Activated naive CD4-positive, alpha-beta T cell treated with anti-CD3 and anti-CD28 coated beads for 36 hours (primary cell): ENCODE measurements at places on chromosomes 3 and 15.

GRCh38 chr15:67105991-67106763 lies 40.8 kb downstream of the SMAD3 start:
- DNase-seq, result no peak

DNA sequence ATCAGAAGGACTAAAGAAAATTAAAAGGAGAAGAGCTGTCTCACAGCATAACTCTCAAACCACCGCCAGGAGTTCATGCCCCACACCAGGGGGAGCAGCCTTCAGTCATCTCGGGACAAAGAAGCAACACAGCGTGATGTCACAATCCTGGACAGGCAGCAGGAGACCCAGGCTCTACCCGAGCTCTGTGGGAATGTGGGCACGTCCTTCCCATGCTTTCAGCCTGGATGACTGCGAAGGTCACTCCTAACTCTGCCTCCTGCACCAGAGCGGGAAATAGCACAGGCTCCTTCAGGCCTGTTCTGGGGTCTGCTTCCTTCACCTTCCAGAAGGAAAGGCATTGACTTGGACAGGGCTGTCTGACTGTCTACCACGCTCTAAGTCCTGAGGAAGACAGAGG lies 31.3 kb downstream of the NOX5 start:
- DNase-seq, result no peak

DNA sequence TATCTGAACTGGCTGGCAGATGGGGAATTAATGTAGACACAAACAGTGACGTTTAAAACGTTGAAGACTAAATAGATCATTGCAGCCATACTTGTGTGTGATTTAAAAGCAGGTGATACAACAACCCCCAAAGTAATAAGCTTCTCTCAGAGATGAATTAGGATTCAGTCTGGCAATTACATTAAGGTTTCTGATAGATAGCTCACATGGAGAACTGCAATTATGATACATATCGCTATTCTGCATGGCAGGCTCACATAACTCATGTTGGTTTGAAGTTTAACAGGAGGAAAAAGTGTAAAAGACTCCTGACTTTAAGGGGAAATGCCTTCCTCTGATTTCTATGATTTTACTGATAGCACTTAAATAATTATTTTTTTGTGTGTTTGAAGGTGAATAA lies 196.9 kb downstream of the CLSTN2 start:
- no peak for DNase-seq

GRCh38 chr15:59738676-59739075 lies 49.6 kb upstream of the BNIP2 start:
- no peak for DNase-seq

DNA sequence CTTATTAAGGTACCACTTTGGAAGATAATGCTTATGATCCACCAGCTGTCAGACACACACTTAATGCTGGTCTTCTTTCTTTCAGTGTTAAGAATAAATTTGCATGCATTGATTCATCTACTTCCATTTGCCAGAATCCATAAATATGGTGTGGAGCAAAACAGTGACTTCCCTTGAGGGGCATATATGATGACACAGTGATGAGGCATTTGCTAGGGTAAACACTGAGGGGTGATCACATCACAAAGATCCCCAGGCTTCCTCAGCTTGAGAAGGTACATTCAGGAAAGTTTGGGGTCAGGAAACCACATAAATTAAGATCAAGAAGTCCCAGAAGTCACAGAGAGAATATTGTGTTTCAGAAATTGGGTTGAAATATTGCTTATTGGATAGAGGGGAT lies 9.9 kb upstream of the ZBED2 start:
- DNase-seq, result peak; percentile 53

- DNase-seq, result peak; percentile 30
Measured at GRCh38 chr3:49869525-49870126, at the start of gene CAMKV. Gene CAMKV (minus strand): TSS chr3:49869906. CDS start chr3:49862388, 7,518 bp downstream.

GRCh38 chr3:14564741-14565140 lies 24.6 kb upstream of the GRIP2 start:
- DNase-seq, result no peak

GRCh38 chr3:52171514-52172261 lies 17.5 kb upstream of the POC1A start:
- DNase-seq, result no peak

- DNase-seq, result no peak
Measured at GRCh38 chr3:111971533-111972130, 7.2 kb upstream of the ABHD10 start.

- DNase-seq, result peak; percentile 7
Measured at GRCh38 chr15:51382787-51383186, 41.3 kb downstream of the GLDN start.

GRCh38 chr15:92906563-92907081 lies 6.5 kb downstream of the CHD2 start:
- peak; percentile 76 for DNase-seq

DNA sequence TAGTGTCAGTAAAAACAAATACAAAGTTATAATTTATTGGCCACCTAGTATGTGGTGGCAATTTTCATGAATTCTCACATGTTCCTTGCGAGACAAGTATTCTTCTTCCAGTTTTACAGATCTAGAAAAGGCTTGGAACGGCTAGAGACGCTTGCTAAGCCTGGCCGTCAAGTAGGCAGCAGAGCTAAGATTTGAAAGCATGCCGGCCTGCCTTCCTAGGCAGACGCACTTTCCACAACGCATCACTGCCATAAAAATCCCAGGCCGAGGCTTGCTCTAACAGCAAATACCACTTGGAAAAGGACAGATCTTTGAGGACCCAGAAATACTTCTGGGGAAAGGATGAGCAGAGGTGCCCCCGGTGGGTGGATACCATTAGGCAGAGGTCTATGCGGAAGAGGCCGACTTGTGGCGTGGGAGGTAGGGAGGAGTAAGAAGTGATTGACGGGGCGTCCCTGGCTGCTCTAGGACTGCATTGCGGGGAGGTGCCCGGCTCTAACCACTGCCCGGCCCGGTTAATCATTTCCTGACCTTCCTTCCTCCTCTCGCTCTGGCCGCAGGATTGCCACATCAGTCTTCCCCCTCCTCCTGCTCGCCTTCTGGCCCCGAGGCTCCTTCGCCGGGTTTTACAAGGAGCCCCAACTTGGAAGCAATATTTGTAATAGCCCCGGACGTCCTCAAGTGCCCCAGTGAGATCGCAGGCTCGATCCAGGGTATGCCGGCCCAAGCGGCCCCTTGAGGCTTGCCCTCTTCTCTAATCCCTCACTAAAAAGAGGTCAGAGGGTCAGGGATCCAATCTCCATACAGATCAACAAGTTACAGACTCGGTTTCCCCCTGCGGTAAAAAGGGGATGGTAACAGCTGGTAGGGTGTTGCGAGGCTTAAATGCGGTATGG lies 1.3 kb upstream of the USP3 start:
- DNase-seq, result peak; percentile 83

DNA sequence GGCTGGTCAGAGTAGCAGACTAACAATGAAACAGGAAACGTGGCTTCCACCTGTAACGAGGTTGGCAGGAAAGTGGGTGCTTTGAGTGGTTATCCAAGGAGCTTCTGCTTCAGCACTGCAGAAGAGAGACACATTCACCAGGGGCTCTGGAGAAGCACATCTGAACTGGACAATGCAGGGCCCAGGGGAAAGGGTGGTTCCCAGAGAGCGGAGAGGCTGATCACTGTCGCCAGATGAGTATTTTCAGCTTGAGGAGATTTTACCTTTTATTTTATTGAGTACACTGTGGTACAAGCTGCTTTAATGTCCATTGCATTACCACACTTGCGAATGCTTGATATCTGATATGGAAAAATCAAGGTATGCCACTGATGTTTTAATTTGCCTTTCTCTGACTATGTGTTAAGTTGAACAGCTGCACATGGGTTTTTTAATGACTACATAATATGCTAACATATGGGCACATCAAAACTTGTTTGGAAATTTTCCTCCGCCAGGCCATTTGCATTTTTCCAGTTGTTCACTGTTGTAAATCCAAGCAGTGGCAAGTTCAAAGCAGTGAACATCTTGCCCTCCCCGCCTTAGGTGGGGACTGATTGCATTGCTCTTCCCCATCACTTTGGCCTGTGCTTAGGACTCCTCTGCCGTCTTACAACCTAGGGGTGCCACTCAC lies 52.1 kb downstream of the LRTM1 start:
- DNase-seq, result no peak

DNA sequence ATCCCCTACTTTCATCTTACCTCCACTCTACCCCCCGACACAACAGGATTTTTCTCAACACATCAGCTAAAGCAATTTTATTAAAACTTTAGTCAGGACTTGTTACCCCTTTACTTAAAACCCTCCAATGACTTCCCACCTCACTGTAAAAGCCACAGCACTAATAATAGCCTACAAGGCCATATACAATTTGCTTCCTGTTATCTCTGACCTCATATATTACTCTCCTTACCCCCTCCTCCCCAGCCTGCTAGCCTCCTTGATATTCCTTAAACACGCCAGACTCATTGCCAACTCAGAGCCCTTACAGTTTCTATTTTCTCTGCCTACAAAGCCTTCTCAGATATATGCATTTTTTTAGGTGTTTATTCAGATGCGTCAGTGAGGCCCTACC lies 54.4 kb downstream of the DCUN1D1 start:
- no peak for DNase-seq

- no peak for DNase-seq
Measured at GRCh38 chr15:70493787-70494516, 269.4 kb downstream of the UACA start.

DNA sequence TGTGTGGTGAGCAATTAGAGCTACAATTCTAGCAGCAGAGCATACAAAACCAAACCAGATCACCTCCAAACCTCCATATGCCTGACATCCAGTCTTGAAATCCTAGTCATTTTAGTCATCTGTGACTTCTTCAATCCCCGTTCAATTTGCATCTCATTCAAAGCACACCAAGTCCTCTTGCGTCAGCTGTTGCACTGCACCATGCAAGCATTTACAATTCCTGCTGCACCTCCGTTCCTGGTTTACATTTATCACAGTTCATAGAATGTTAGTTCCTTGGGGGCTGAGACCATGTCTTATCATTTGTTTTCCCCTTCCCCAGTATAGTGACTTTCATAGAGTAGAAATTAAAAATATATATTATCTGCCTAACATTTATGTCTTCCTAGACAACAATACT lies 116.9 kb downstream of the BDH1 start:
- DNase-seq, result no peak

GRCh38 chr15:83199288-83199687 lies 8.3 kb downstream of the HDGFL3 start:
- DNase-seq, result peak; percentile 34

DNA sequence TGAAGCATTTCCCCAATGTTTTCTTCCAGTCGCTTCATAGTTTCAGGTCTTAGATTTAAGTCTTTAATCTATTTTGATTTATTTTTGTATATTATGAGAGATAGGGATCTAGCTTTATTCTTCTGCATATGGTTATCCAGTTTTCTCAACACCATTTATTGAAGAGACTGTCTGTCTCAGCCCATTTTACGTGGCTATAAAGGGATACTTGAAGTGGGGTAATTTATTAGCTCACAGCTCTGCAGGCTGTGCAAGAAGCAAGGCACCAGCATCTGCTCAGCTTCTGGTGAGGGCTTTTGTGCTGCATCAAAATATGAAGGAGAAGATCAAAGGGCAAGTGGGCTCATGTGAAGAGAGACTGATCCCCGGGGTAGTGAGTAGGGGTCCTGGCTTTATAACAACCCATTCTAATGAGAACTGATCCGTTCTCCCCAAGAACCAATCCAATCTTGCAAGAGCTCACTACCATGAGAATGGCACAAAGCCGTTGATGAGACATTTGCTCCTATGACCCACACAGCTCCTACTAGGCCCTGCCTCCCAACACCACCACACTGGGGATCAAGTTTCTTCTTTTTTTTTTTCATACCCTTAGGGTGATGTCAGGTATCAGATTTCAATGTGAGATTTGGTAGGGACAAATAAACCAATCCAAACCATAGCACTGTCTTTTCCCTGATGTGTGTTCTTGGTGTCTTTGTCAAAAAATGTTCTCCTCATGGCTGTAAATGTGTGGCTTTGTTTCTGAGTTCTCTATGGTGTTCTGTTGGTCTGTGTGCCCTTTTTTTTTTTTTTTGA lies 63.2 kb downstream of the IQGAP1 start:
- no peak for DNase-seq

GRCh38 chr15:74432271-74432967 lies 1.3 kb downstream of the SEMA7A start:
- DNase-seq, result no peak

DNA sequence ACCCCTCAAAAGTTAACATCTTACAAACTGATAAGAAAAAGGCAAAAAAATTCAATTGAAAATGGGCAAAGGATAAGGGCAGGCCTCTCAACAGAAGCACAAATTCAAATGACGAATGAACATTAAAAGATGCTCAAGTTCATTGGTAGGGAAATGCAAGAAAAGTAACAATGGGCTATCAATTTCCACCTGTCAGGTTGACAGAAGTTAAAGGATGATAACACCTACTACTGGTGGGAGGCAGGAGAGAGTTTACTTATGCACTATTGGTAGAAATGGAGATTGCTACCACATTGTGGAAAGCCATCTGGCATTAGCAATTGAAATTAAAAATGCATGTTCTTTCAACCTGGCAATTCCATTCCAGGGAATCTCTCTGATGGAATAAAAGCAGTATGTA lies 35.6 kb upstream of the TNFAIP8L3 start:
- DNase-seq, result no peak

- DNase-seq, result peak; percentile 35
Measured at GRCh38 chr15:75023872-75024636, 664 bp downstream of the PPCDC start.

DNA sequence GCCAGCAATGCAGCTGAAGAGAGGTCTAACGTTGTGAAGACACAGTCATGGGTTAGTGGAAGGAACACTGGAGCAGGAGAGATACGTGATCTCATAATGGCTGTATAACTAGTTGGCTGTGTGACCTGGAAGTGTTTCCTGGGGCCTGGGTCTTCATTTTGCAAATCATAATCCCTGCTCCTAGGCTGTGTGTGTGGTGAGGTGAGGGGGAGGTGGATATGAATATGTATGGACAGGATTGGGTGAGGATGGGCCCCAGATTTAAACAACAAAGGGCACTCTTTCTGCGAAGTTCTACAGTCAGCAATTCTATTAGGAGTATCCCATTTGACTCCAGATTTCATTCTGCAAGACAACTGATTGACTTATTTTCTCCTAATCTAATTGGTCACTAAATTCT lies 41.3 kb downstream of the ANKRD28 start:
- DNase-seq, result no peak
